ENCODE measurements at places on chromosomes 7 and 10.

DNA sequence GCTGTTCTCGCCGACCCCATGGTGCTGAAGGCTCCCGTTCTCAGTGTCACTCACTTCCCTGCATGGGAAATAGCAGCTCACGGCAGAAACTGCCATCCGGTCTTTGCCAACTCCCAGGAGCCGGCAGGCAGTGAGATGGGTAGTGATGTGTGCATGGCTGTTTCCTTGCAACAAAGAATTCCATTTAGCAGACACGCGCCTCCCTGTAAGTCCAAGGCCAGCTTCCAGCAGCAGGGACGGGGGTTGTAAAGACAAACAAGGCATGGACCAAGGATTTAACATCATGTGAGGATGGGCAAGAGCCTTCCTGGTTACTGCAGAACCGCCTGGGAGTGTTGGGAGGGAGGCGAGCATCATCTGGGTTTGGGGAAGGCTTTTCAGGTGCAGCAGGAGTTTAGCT, 273.1 kb downstream of the GLRX3 start:
- no peak for DNase-seq

GRCh38 chr10:46520941-46521340, 35.5 kb downstream of the GPRIN2 start:
- no peak for DNase-seq

DNA sequence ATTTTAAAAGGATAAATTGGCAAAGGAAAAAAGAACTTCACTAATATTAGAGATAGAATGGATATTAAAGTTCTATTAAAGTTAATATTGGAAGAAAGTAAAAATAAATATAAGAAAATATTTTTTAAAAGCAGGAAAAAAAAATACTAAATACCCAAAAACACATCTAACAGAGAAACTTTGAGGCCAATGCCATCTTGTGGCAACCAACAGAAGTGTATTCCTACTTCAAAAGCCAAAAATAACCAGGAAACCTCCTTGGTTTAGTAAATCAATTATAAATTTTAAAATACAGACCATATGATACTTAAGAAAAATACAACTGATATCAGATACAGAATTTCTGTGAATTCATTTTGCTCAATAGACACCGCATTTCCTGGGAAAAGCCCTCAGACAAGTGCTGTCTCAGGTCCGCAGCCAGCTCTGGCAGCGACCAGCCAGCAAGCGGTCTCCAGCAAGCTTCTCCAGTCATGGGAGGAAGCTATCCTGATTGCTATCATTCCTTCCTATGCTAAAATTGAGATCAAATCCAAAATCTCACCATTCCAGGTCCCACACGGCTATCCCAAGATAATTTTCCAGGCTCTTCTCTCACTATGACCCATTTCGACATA, 65.3 kb downstream of the LMBR1 start:
- DNase-seq, result no peak

DNA sequence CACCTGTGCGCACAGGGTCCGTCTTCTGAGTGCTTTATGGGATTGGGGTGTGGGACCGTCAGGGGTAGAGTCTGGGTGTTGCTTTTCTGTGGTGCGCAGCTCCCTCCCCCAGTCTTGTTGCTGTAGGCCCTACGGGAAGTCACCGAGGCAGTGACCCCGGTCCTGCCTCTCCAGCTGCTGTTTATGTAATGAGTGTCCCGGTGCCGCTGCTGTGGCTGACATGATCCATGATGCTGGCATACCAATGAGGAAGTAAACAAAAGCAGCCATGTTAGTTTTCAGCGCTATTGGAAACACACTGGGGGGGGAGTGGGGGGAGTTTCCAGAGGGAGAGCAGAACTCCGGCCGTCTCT, 1.1 kb downstream of the TRIM8 start:
- DNase-seq, result peak; percentile 59

DNA sequence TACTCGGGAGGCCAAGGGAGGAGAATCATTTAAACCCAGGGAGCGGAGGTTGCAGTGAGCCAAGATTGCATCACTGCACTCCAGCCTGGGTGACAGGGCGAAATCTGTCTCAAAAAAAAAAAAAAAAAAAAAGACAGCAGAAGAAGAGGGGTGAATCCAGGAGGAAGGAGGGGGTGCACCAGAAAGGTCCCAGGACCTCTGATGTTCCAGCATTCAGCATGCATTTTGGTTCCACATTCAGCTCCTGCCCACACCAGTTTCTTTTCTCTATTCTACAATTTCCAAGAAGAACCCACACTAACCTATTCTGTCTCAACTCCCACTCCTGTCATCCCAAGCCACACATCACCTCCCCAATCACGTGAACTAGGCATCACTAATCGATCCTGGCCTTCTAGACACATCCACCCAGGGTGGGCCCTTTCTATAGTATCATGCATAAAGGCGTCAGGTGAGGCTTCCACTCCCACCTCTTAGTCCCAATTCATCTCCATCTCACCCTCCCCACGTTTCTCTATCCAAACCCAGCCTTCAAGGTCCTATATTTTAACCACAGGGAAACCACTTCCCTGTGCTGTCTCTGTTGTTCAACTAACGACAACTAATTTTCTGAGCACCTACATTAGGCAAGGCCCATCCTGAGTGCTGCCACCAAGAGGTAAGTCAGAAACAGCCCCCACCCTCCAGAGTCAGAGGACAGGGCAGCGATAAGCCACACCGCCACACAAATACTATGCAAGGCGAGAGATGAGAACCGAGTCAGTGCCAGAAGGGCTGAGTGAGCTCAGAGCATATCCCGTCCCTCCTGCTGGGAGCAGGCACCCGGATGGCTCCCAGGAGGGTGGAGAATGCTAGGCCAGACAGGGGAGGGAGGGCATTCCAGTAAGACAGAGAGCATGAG, 2.2 kb downstream of the ANXA11 start:
- DNase-seq, result peak; percentile 59

DNA sequence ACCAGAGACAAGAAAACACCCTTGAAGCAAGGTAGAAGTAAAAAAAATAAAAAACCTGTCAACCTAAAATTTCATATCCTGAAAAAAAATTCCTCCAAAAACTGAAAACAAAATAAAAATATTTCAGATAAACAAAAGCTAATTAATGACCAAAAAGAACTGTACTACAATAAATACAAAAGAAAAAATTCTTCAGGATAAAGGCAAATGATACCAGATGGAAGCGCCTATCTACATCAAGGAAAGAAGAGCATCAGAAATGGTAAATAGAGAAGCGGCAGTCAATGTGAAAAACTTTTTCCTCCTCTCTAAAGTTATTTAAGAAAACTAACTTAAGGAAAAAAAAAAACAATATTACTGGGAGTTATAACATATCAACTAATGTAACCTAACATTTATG, 79.8 kb downstream of the RSU1 start:
- DNase-seq, result no peak

DNA sequence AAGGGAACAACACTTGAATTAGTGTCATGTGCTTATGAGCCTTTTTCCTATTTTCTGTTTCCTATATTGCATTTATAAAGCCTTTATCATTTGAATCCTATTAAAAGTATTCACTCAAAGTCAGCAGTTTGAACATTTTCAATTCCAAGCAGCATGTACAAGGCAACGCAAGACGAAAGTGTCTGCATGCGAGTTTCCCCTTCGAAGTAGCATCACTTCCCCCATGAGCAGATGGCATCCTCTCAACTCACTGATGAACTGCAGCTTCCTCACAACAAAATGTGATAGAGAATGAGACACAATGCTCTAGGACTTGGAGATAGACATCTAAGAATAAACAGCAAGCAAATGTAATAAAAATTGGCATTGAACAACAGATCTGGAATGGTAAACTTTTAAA, 270.7 kb downstream of the PRPF18 start:
- DNase-seq, result no peak

GRCh38 chr10:34776090-34776690, 38.9 kb downstream of the PARD3 start:
- no peak for DNase-seq

Measured in DMS153 (cell line).